ENCODE measurements at places on chromosomes 4 and X.

DNA sequence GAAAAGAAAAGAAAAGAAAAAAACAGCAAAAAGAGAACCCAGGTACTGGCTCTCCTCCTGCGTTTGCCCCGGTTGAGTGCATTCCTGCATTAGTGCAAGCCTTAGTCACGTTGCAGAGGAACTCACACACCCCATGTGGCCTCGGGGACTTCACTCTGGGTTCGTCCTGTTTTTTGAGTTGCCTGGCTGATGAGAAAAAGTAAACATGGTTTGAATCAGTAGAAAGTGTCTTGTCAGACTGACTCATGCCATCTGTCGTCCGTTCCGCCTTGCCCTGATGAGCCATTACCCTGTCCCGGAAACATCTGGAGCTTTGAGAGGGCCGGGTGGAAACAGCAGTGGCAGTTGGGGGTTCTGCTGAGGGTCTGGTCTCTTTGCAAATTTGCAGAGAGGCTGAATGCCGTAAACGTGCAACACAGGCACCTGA, 16.3 kb downstream of the CD99 start:
- DNase-seq = peak; percentile 27

GRCh38 chr4:145530189-145530588, 48.5 kb downstream of the SMAD1 start:
- DNase-seq = no peak

DNA sequence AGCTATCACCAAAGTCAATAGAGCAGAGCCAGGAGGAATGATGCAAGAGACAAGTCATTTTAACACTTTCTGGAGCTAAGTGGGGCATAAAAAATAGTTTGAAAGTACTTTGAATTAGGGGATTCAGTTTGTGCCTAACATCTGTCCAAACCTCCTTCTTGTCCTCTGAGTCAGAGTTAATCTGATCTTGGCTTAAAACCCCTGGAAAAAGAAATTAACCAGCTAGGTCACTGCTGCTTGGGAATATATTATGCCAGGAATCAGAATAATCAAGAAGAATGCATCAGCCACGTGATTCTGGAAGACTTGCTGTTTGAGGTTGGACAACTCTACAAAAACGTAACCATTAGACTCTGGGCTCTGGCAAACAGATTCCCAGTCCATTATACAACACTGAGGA, 45.3 kb upstream of the EDA2R start:
- DNase-seq = no peak

DNA sequence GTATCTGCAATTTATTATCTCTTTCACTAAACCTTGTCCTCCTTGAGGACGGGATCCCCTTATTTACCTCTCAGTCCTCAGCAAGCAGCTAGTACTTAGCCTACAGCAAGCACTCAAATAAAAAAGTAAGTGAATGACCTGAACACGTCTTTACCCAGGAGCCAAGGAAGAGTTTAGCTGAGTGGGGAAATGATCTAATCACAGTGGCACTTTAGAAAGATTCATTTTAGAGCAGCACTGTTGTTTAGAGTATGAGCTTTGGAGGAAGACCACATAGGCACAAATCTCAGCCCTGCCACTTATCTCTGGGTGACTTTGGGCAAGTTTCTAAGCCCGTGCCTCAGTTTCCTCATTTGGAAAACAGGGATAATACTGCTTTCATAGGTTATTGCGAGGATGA, 2.7 kb downstream of the FAM120C start:
- DNase-seq = no peak

- DNase-seq = no peak
Measured at GRCh38 chrX:1023676-1024075, 188.8 kb downstream of the CRLF2 start.

GRCh38 chrX:132636080-132636479, 147.2 kb upstream of the MBNL3 start:
- no peak for DNase-seq

- DNase-seq = no peak
Measured at GRCh38 chr4:174438711-174439110, 83.6 kb downstream of the HPGD start.

DNA sequence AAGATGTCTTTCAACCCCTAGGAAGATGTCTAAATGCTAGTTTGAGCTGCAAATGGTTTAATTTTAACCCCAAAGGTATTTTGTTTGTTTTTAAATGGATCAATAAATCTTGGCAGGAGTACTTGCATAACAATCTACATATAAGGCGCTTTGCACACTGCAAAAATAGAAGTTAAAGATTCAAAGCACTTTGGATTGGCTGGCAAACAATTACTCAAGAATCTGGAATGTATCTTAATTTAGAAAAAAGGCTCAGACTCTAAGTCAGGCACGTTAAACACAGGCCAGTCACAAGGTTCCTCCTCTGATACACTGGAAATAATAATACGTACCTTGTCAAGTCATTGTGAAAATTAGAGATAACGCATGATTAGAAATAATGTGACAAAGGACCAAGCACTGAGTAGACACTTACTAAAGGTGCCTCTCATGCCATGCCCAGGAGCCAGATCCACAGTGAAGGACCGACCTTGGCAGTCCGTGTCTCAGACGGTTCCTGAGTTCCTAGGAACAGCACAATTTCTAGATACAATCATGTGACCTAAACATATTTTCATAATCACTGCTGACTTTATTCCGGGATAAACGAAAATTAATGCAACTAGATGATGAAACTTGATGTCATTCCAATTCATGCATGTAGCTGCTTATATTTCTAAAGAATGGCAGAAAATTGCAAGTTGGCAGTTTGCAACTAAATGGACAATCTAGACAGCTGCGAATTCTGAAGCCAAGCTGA, 49.6 kb downstream of the PROM1 start:
- no peak for DNase-seq

GRCh38 chrX:132425744-132426318, 63.0 kb downstream of the MBNL3 start:
- no peak for DNase-seq

- no peak for DNase-seq
Measured at GRCh38 chr4:134132086-134132783, 69.4 kb downstream of the PABPC4L start.

DNA sequence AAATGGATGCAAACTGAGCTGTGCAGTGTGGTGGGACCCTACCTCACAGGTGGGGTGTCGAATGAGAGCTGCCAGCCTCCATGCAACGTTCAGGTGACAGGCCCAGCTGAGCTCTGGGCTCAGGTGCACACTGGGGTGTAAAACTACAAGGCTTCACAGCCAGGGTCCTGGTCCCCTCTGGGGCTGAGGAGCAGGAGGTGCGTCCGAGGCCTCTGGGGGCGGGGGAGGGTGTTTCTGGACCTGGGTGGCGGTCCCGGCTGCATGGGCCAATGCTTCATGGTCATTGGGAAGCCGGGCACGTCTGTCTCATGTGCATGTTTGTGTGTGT, 26.5 kb upstream of the SORCS2 start:
- DNase-seq = no peak

GRCh38 chr4:107035819-107036583, at the start of gene DKK2:
Gene DKK2 (minus strand): TSS chr4:107036313. CDS start chr4:107035591, 722 bp downstream.
- no peak for DNase-seq

DNA sequence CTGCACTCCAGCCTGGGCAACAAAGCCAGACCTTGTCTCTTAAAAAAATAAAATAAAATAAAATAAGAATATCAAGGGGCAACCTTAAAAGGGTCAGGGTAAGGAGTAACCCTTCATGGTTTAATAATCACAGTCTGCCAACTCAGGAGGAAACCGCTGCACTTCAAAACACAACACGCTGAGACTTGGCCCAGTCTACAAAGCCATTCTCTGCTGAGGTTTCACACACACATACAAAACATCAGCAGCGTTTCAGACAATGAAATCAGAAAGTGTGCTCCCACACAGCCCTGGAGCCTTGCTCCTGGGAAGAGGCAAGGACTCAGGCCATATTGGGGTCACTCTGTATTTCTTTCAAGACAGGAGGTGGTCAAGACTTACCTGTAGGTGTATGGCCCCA, 18.3 kb downstream of the SCARB2 start:
- DNase-seq = no peak

DNA sequence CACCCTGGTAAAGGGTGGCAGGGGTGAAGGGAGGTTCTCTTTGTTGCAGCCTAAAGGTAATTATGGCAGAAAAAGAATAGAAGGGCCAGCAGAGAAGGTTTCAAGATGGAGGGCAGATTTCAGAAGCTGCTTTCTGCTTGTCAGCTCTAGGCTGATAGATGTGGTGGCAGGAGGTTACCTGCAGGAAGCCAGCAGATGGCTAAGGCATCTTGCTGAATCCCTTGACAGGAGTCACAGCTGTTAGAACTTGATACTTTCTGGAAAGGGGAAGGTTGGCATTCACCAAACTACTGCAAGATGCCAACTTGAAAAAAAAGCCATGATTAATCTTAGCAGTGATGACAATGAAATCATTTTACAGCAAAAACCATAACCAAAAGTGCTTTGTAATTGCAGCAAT, 69.5 kb upstream of the CBLL2 start:
- DNase-seq = no peak

- no peak for DNase-seq
Measured at GRCh38 chr4:146844761-146845160, 100.9 kb downstream of the TTC29 start.

DNA sequence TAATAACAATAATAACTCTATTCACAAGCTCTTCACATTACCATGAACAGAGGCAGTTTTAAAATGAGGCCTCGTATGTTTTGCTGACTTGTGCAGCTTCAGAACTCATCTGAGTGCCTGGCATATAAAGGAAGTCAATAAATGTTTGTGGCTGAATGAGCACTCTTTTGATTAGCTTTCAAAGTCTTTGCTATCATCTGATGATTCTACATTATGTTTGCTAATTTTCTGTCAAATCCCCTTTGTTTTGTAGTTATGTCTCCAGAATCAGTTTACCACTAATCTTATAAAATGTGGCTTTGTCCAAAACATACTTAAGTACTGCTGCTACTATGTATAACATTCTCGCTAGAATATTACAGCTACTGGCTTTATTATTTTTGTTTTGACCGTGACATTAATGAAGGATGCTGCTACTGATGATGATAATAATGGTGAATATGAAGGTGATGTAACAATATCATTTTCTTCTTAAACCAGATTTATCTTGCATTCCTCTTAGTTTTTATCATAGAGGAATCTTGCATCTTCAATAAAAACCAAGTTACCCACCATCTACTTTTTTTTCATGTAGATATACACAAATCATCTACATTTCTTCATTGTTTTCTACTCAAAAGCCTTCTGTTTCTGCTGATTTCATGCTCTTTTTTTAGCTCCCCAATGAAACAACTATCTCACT, 384.5 kb downstream of the NAF1 start:
- no peak for DNase-seq

DNA sequence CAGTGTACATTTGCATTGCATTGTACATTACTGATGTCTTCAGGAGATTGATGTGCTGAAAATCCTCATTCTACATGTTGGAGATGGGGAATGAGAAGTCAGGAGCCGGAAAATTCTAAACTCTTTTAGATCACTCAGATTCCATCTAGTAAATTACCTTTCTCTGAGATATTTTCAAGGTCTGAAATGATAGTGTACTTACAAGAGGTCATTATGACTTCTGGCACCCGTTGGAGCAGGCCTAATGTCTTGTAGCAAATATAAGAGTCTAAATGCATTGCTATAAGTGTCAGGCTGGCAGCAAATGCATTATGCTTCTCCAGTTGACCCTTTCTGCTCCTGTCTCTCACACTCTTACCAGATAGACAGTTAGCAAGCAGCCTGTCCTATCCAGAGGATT, 692.8 kb downstream of the GRID2 start:
- no peak for DNase-seq

- DNase-seq = no peak
Measured at GRCh38 chrX:54786967-54787366, 11.1 kb downstream of the ITIH6 start.

DNA sequence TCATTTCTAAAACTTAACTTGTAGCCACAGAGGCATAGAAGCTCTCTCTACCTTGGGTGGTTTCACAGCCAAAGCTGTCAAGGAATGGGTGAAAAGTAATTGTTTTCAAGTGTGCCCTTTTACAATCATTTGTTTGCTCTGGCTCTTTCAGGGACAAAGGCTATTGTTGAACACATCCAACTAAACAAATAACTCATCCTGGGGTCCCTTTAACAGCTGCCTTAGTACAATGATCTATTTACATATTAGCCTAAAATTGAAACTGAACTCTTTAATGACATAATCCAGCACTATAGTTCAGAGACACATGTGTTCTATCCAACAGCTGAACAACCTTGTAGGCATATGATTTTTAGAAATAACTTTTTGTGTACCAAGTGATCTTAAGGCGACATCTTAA, 3.7 kb downstream of the HHIP start:
- no peak for DNase-seq

GRCh38 chrX:53354669-53355068, 67.8 kb downstream of the SMC1A start:
- DNase-seq = no peak

DNA sequence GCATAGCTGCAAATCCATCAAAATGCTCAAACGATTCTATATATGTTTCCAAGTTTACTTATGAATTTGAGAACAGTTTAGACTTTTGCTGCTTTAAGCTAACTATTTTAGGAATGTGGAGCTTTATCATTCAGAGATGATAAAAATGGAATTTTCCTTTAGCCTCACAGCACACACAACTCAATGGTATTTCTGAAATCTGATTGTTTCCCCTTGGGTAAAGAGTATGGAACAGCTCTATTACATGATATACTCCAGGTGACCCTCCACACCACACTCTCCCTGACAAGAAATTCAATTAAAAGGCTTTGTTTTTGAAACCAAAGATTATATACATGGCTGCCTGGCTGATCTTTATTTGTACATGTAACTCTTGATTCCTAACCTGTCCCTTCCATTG, 120.0 kb downstream of the LUZP4 start:
- no peak for DNase-seq

DNA sequence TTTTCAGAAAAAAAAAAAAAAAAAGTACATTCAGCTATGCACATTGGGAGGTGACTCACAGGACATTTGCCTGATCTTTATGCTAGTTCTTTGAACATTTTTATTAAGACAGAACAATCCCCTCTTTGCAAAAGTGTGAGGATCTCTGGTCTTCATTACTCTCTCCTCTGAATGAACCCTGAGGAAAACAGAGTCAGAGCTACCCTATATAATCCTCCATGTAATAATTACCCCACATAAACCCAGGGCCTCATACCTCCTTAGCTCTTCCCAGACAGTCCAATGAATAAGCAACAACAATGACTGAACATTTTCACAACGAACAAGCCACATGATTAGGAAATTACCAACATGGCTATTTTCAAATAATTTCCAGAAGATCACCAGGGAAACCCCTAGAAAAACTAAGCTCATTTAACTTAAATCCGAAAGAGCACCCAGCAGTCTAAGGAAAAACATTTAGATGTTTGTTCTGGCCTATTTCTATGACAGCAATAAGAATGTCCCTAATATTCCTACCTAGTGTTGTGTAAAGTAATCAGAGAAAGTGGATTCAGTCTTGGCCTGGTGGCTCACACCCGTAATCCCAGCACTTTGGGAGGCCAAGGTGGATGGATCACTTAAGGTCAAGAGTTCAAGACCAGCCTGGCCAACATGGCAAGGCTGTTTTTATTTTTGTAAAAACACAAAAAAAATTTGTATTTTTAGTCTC, 37.8 kb downstream of the TBC1D9 start:
- DNase-seq = no peak

GRCh38 chrX:49191574-49192011, 5.4 kb upstream of the PRICKLE3 start:
- no peak for DNase-seq
